ENCODE measurements at places on chromosomes 3 and 15.

- no peak for DNase-seq
These were observed 30.2 kb downstream of the ONECUT1 start for GRCh38 chr15:52759969-52760368.

GRCh38 chr15:79900087-79900486, 3.3 kb upstream of the MTHFS start:
- no peak for DNase-seq

GRCh38 chr3:149920119-149920518, 50.6 kb downstream of the PFN2 start:
- no peak for DNase-seq

DNA sequence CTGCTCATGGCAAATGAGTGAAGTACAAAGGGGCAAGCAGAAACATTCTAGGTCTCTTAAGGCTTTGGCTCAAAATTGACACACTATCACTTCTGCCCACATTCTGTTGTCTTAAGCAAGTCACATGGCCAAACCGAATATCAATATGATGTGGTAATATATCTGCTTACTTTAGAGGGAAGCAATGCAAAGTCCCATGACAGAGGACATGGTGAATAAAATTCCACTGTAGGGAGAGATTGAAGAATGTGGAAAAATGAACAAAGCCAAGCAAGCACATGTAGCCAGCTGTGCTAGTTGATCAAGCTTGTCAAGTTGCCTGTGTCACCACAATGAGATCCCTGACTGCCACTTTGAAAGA, 11.2 kb upstream of the TBC1D5 start:
- DNase-seq = no peak

- DNase-seq = peak; percentile 8
These were observed 610.9 kb downstream of the AGBL1 start for GRCh38 chr15:86690566-86690965.

DNA sequence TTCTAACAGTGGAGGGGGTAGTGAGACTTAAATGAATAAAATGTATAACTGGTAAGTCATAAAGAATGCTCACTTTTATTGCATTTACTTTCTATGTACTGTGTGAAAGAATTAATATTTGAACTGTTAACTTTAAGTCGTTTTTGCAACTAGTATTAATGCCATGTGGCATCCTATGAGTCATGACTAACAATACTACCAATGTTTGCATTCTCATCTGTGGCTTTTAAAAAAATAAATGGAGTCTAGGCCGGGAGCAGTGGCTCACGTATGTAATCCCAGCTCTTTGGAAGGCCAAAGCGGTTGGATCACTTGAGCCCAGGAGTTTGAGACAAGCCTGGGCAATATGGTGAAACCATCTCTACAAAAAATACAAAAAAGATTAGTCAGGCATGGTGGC, 5.2 kb downstream of the C3orf49 start:
- DNase-seq = no peak

DNA sequence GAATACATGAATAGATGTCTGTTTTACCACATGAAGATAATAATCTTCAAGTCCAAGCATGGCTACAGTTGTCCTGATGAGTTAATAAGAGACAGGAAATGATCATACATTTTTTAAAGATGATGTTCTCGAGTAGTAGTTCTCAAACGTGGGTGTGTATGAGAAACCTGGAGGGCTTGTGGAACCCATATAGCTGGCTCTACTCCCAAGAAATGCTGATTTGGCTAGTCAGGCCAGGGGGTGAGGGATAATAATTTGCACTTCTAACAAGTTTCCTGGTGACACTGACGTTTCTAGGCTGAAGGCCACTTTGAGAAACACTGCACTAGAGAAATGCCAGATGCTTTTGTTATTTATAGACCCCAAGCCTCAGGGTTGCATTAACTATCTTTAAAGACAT, 37.0 kb downstream of the ROPN1B start:
- DNase-seq = no peak

GRCh38 chr15:42736178-42736792, 643 bp downstream of the CDAN1 start:
- no peak for DNase-seq

GRCh38 chr15:90422936-90423335, 34.9 kb downstream of the IQGAP1 start:
- DNase-seq = no peak

DNA sequence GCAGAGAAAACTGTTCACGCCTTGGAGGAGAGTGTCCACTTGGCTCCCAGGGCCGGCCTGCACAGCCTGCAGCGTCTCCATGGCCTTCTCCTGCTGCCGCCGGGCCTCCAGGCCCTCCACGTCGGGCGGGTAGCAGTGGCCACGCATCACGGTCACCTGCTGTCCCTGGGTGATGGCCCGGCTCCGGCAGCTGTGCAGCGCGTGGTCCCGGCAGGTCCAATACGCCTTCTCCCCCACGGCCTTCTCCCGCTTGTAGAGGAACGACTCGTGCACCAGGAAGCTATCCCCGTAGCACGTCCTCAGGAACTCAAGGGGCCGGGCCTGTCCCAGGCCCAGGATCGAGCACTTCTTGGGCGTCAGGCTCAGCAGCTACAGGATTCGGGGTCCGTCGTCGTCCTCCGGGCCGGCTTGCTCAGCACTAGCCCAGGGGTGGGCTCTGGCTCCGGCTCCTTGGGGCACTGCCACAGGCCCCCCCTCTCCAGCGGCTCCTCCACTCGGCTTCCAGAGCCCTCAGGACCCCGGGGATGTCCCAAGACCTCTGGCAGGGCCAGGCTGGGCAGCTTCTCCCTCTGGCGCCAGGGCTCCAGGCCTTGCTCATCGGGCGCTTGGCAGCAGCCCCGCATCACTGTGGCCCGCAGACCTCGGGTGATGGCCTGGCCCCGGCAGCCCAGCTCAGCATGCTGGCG, 83.6 kb upstream of the FXR1 start:
- no peak for DNase-seq

DNA sequence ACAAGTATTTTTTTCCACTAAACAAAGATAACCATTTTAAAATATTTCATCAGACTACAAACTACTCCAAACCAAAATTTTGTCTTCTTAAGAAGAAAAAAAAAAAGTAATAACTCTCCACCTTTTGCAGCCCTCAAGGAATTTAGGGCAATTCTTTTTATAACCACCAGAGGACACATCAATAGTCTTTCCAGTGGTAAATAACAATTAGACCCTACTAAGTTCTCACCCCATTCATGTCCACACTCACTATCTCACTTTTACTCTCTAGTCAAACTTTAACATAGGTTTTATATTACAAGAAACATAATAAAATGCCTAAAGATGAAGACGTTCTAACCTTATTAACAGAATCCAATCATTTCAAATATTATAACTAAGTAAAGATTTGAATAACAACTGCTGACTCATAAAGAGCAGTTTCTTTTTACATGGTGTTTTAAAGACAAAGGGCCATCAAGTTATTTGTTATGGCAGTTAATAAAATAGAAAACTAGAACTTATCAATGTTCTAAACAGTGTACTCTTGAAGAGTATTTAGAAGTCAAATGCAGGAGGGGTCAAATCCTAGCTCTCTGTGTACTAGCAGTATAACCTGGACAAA, 33.0 kb downstream of the CCDC39 start:
- DNase-seq = no peak

GRCh38 chr3:147713234-147714133, 304.3 kb downstream of the ZIC1 start:
- DNase-seq = no peak

Data from left renal pelvis (tissue), 4 donors.